ENCODE measurements at places on chromosomes 3 and 15.
A peak's percentile ranks its signal among the peaks of the same experiment; 100 is the strongest.

DNA sequence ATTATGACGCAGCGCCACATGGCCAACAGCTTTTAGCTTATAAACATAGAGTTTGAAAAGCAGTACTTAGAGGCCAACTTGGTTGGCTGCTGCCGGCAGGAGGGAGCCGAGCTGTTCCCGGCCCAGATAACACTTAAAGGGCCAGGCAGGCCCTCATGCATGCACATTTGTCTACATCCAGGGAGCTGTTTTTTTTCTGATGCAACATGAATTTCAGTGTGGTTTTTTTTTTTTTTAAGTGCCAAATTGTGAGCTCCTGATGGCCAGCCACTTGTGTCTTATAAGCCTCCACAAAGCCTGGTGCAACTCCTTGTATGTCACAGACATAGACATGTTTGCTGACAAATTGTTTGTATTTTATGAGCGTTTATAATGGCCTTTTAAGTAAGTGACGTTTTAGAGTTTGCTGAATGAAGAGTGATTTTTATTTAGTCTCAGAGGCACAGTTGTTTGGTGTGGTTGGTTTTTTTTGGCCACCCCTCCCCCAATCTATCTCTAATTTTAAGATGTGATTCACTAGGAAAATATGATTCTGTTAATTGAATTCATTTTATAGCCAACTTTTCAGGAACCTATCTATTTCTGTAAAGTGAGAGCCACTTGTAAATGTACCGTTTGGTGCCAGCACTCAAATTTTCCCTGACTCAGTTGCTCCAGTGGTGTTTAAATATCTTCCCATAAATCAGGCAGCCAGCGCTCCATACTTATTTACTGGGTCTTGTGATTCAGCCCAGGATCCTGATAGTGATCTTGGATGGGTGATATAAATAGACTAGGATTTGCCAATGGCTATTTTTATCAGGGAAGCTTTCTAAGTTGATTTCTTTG is 134.3 kb downstream of the VGLL4 start:
- DNase-seq, result no peak
- no peak overlapping the region for H3K4me3 ChIP-seq
- H3K4me1 ChIP-seq, result peaks cover under 1% of the 10 kb centered on the region
- H3K27me3 ChIP-seq, result no peaks in the 10 kb centered on the region
- no peak overlapping the region for H3K27ac ChIP-seq
- no peaks in the 10 kb centered on the region for H3K36me3 ChIP-seq

DNA sequence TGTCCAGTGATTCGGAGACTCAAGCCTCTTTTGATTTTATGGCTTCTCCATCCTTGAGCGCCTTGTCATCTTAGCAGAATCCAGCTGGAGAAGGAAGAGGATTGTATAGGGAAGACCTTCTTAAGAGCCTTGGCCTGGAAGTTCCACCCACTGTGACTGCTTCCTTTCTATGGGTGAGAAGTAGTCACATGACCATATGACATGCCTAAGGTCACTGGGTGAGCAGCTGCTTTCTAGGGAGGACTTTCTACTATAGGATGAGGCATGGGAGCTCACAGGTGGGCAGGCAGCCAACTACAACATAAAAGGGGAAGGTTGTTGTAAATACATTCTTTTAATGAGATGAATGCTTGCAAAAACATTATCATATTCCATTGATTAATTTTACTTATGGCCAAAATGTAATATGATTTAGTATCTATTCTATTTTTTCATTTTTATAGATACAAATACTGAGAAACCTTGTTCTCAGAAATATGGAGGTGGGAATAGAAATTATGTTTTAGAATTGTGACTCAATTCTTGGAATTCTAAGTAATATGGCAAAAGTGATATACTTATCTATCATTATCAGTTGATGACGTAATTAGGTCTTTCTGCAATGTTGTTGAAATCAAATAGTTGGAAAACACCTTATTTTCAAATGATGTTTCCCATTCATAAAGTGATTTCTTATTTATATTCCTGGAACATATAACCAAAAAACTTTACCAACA is 53.6 kb upstream of the MINAR1 start:
- no peak overlapping the region for H3K4me3 ChIP-seq
- no peaks in the 10 kb centered on the region for H3K36me3 ChIP-seq
- H3K27me3 ChIP-seq, result no peaks in the 10 kb centered on the region
- no peak for DNase-seq
- no peak overlapping the region for H3K27ac ChIP-seq
- H3K4me1 ChIP-seq, result peaks cover 14% of the 10 kb centered on the region

DNA sequence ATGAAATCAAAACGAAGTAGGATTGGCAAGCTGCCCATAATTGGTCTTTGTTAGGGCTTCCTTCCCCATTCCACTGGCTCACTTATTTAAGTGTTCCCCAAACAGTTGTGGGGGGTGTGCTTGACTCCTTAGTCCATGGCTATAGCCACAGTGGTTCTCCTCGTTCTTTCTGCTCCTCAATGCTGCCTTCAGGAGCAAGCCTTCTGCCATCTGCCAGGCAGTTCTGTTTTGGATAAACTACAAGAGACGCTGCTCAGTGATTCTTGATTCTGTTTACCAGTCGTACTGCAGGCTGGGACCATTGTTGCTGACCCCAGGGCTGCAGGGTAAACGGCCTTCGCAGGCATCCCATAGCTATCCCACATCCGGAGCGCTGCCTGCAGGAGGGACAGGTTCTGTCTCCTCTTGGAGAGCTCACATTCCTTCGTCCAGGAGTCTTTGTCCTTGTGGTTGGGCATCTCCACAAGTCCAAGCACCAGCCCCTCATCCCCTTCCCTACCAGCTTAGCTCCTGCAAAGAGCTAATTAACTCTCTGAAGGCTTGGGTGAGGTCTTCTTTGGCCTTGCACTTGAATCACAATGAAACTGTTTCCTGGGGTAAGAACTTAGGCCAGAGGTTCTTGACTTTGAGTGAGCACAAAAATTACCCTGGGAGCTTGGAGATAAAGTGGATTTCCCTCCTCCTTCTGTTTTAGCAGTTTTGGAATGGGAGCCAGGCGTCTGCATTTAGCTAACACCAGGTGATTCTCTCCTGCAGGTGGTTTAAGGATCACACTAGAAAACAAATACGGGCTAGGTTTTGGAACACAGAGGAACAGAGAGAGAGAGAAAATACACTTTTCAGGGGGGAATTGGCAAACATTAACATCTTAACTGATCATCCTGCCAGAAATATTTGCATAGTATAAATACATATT is 114.9 kb downstream of the SV2B start:
- H3K27ac ChIP-seq, result no peak overlapping the region
- no peaks in the 10 kb centered on the region for H3K36me3 ChIP-seq
- H3K27me3 ChIP-seq, result peaks cover 19% of the 10 kb centered on the region
- DNase-seq, result no peak

DNA sequence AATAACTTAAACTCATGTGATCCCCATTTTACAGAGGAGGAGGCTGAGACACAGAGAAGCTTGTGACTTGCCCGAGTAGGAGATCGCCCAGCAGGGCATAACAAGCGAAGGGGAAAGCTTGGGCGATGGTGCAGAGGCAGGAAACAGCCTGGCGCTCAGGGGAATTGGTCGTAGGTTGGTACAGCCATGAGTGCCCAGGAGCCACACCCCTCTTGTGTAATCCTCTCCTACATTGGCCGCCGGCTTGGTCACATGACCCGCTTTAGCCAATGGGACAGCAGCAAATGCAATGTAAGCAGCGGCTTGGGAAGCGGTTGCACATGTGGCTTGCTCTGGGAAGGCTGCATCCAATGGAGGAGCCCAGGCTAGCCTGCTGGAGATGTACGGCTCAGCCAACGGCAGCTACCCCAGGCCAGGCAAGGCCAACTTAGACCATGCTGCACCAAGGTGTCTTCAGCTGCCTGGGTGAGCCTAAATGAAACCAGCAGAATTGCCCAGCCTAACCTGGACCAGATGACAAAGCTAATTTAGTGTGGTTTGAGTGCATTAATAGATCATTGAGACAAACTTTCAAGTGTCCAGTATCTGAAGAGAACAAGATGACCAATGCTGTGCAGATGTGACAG is 50.3 kb upstream of the SLC6A6 start:
- H3K27ac ChIP-seq, result no peak overlapping the region
- H3K36me3 ChIP-seq, result no peaks in the 10 kb centered on the region
- no peak overlapping the region for H3K4me3 ChIP-seq

DNA sequence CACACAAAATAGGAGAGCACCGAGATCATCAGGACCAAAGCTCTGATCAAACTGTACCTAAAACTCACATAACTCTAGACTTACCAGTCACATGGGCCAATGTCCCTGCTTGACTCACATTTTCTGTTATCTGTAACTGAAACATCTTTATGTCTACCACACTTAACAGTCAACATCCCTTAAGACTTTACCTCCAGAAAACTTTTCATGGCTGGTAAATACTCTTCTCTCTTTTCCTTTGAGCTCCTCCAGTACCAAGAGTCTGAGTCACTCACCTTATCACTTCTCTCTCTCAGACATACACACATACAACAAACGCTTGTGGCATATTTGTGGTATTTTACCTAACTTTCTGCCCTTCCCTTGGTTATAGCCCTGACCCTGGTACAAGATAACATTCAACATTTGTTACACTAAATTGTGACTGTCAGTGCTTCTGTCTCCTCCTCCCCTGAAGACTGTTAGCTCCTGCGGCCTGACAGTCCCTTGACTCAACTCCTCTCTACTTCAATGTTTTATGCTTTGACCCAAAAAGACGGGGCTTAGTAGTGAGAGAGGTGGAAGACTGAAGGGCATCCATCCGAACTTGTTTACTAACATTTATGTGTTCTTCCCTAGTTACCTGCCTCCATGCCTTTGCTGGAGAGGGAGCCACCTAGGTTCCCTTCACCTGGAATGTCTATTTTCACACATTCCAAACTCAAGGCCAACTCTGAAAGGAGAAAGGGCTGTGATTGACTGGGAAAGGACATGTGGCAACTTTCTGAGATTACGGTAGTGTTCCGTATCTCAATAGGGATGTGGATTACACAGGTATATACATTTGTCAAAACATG is 3.7 kb upstream of the EFHB start:
- no peak overlapping the region for H3K4me3 ChIP-seq
- no peaks in the 10 kb centered on the region for H3K36me3 ChIP-seq

GRCh38 chr15:52370010-52370409 is 74.4 kb upstream of the MYO5C start:
- H3K4me1 ChIP-seq, result no peaks in the 10 kb centered on the region
- no peak for DNase-seq

- H3K27me3 ChIP-seq, result peaks cover 16% of the 10 kb centered on the region
- no peak overlapping the region for H3K27ac ChIP-seq
- no peaks in the 10 kb centered on the region for H3K36me3 ChIP-seq
Observed at GRCh38 chr3:12384451-12385233, 95.8 kb downstream of the PPARG start.

DNA sequence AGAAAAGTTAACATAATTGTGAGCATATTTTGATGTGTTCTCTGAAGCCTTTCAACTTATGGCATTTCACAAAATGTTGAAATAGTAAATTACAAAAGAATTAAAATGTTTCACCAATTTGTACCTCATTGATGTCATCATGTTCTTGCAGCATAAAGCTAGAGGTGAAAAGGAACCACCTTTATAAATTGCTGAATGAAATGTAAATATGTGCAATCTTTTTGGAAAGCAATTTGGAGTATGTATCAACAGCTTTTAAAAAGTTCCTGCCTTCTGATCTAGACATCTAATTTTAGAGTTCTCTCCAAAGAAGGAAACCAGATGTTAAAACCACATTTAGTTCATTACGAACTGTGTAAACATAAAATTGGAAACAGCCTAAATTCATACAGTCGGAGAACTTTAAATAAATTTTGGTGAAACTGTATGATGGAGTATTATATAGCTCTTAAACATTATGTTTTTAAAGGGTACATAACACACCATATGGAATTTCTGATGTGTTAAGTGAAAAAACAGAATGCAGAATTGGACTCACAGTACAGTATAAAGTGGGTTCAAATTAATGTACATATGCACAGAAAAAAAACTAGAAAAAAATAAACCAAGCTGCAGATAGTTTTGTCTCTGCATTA is 311.2 kb upstream of the NAALADL2 start:
- DNase-seq, result no peak
- H3K27ac ChIP-seq, result no peak overlapping the region
- H3K4me3 ChIP-seq, result no peak overlapping the region
- H3K4me1 ChIP-seq, result no peaks in the 10 kb centered on the region

DNA sequence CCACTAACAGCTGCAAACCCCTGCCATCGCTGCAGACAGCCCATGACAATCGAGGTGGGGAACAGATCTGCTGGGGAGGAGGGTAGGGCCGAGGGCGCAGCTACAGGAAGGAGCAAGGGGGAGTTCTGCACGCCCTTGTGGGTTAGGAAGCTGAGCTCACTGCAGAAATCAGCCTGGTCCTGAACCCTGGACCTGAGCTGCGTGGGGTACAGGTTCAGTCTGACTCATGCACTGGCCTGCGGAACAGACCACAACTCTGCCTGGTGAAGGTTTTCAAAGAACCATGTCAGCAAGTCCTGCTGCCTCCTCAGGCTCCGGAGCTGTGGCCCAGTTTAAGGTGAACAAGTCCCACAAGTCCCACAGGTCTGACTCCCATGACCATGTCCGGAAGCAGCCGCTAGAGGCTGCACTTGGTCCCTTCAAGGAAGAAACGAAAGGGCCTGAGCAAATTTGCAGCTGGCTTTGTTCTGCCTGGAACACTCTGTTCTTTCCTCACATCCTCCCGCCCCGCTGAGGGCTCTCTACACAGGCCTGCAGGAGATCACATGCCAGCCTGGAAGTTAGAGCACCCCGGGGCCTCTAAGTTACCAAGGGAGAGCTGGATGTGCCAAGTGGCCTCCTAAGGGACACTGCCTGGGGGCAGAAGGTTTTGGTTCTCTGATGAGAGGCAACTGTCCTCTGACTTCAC is 49.4 kb upstream of the AKAP13 start:
- peak overlapping the region; percentile 91 for H3K27ac ChIP-seq
- no peaks in the 10 kb centered on the region for H3K27me3 ChIP-seq
- H3K4me3 ChIP-seq, result peak overlapping the region; percentile 90
- DNase-seq, result peak; percentile 18
- H3K36me3 ChIP-seq, result no peaks in the 10 kb centered on the region

DNA sequence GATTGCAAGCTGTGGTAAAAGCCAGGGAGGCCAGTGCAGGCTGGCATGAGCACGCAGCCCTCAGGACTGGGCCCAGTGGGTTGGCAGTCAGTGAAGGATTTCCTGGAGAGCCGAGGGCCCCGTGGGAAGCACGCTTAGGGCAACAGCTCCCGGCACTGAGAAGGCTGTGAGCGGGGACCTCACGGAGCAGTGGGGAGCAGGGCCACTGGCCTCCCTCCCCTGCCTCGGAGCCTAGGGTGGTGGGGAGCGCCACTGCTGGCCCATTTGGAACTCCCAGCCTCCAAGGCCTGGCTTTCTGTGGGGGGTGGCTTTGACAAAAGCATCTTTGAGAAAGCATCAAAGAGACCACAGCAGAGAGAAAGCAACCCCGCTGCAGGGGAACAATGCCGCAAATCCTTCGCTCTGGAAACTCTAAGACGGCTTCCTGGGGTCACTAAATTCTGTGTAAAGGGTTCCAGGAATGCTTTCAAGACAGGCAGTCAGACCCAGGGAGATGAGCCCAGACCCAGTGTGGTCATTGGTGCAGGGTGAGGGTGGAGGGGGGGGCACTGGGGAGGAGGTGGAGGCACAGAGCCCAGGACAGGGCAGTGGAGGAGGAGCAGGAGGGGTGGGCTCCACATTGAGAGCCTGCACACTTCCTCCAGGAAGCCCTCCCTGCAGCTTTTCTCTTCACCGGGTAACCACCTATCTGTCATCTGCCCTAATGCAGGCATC is 9.5 kb upstream of the APBA2 start:
- H3K4me1 ChIP-seq, result peaks cover 39% of the 10 kb centered on the region
- H3K27ac ChIP-seq, result peak overlapping the region; percentile 80
- peak; percentile 25 for DNase-seq
- H3K36me3 ChIP-seq, result no peaks in the 10 kb centered on the region
- H3K4me3 ChIP-seq, result peak overlapping the region; percentile 64

GRCh38 chr15:33027306-33028035 is 167.0 kb downstream of the FMN1 start:
- no peak for DNase-seq
- no peak overlapping the region for H3K27ac ChIP-seq
- H3K36me3 ChIP-seq, result no peaks in the 10 kb centered on the region
- peaks cover 15% of the 10 kb centered on the region for H3K4me1 ChIP-seq
